ENCODE measurements at places on chromosomes 4 and X.

- no peak for DNase-seq
Observed at GRCh38 chr4:153788051-153788412, 851 bp downstream of the SFRP2 start.

DNA sequence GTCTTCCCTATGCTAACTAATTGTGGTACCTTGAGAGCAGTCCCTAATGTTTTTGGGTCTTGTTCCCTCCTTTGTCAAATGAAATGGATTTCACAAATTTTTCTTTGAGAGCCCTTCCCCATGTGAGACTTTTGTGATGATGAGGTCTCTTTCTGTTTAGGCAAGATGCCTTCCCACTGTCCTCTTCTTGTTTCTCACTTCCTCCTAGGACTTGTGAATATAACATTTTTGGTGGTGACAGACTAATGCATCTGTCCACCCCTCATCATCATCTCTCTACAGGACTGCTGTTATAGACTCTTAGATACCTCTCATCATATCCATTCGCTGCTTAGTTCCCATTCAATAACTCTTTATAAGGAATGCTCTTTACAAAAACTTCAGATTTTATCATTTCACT, 8.7 kb upstream of the ANK2 start:
- no peak for DNase-seq

DNA sequence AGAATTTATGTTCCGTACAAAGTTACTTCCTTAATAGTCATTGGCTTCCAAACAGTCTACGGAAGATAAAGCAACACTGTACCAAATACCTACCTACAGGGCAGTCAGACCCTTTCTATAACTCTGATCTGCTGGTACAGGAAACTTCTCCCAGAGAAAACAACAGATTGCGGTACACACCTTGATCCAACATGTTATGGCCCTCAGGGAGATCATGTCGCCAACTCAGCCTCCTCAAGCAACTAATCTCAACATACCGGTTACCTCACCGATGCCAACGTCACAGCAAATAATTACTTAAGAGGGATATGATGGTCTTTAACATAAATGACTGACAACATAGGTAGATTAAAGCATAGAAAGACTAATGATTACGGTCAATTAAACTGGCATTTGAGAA, 70.4 kb downstream of the RFC1 start:
- no peak for DNase-seq

DNA sequence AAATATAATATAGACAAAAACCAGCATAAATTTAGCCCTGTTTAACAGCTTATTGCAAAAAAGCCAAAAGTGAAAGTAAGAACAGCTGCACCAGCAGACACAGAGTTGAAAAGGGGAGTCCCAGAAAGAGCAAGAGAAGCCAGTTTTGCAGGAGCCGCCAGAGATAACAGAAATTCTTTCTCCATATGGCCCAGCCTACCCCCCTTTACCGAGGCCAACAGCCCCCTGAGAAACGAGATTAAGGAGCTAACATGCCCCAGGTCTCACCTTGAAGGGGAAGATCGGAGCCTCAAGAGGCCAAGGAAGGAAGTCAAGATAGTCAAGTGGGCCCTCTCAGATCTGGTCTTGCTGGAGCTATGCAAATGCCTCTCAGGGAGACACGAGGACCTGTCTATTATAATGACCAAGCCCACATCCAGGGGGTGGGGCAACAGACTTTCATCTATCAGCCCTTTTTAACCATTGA, 4.8 kb downstream of the ACOX3 start:
- DNase-seq: no peak

GRCh38 chr4:37132975-37133360, 111.6 kb upstream of the NWD2 start:
- no peak for DNase-seq

DNA sequence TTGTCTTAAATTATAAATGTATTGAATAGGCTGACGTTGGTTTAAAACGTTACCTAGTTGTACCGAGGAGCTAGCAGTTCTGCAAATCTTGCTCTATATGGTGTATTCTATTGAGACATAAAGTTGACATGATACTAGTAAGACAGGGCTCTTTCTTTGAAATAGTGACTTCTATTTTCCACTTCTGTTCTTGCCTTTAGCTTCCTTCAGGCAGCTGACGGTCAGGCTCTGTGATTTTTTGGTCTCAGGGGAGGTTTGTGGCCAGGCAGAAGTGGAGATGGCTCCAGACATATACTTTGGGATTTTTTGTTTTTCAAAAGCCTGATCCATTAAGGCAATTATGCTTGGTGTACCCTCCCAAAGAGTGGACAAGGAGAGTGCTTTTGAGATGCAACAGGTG, 95.2 kb downstream of the SLC34A2 start:
- no peak for DNase-seq

DNA sequence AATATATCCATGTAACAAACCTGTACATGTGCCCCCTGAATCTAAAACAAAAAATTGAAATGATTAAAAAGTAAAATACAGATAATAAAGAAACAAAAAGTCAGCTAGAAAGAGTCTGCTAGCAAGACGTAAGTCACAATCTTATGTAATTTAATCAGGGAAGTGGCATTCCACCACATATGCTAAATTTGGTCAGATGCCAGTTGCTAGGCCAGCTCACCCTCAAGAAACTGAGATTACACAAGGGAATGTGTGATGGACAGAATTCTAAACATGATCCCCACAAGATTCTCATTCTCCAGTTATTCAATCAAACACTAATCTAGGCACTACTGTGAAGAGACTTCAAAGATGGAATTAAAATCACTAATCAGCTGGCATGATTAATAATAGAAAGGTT, 689.3 kb downstream of the CENPC start:
- no peak for DNase-seq

DNA sequence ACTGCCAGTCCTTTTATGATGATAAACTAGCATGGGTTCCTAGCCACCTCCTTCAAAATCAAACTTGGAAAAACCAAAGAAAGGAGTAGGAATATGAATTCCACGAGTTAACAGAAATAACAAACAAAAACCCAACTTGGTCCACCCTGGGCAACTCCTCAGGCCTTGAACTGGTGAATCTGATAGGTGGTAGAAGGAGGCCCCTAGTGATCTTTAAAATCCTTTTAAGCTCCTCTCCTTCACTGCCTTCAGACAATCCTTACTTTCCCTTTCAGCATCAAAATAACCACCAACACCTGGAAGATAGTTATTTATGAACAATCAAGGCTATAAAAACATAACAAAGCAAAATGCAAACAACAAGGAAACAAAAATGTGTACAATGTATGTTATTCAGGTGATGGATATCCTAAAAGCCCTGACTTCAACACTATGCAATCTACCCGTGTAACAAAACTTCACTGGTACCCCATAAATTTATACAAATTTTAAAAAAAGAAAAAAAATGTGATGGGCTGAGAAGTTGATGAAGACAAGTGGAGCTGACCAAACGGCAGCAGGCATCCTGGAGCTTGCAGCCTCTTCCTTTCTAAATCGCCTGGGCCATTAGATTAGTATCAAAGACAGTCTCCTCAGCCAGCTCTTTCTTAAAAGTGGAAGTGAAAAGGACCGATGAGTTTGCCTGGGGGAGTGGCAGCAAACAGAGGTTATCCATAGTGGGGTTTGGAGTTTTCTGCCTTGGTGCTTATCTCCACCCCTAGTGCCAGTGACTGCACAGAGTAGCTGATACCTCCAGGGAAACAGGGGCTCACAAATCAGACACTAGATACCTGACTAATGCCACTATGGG, 179.6 kb downstream of the TMA16 start:
- DNase-seq: no peak

- DNase-seq: no peak
Observed at GRCh38 chr4:164937576-164938270, 39.7 kb downstream of the TRIM61 start.

- DNase-seq: no peak
Observed at GRCh38 chr4:93029769-93030168, 726.0 kb downstream of the GRID2 start.

GRCh38 chr4:95506264-95506663, 42.5 kb downstream of the UNC5C start:
- no peak for DNase-seq

- DNase-seq: no peak
Observed at GRCh38 chr4:9765091-9765490, 16.3 kb upstream of the DRD5 start.

DNA sequence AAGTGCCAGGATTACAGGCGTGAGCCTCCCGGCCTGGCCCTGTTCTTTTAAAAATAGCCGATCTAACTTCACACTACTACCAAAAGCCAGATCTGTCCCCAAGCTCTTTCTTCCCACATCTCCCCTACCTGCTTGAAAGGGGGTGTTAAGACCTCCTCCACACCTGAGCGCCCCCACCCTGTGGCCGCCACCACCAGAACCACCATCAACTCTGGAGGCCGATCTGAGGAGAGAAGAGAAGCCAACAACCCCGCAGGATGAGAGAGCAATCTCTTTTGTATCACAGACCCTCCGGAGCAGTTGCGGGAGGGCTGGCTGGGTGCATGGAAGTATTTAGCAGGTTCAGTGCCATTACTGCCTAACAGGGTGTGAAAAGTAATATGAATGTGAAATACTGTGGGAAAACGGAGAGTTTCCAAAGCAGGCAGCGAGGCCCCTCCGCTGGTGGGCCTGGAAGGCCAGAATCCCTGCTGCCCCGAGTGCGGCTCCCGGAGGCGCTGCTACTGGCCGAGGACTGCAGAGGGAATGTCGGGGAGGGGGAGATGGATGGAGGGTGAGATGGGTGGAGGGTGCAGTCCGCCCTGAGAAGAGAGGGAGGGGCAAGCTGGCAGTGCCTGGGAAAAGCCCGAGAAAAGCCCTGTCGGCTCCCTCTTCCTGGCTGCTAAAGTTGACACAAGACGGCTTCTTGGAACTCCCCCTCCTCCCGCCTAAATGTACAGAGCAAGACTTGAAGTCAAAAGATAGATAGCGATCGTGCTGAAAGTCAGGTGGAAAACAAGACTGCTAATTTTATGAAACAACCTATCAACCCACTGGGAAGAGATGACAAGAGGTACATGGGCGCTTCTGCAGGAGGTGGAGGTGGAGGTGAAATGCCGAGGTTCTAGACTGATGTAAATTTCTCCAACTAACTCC, 22.3 kb downstream of the HAND2 start:
- DNase-seq: no peak

GRCh38 chrX:77786365-77786680, 307 bp upstream of the ATRX start:
- DNase-seq: no peak
